ENCODE measurements at places on chromosomes 6 and 20.
A peak's percentile ranks its signal among the peaks of the same experiment; 100 is the strongest.

- DNase-seq = no peak
These were observed 522.6 kb upstream of the MMS22L start for GRCh38 chr6:97805596-97805995.

- peak; percentile 24 for DNase-seq
These were observed 67.9 kb downstream of the NCOA7 start for GRCh38 chr6:125858427-125859320.

- no peak for DNase-seq
These were observed 37.7 kb upstream of the PXDC1 start for GRCh38 chr6:3789018-3789895.

DNA sequence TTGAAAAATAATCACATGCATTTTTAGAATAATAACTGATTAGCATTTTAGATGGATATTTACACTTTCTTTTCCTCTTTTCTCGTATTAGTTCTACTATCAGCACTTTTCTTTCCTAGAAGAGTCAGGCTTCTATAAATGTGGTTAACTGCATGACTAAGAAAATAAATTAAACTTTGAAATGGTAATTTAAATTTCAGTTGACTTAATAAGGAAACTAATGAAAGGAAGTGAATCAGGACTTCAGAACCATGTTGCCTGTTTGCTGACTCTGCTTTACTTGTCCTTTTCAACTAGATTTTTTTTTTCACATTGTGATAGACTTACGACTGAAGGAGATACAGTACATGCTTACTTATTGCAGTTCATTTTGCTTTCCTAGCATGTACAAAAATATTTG is 1258.2 kb upstream of the EYS start:
- DNase-seq = no peak

DNA sequence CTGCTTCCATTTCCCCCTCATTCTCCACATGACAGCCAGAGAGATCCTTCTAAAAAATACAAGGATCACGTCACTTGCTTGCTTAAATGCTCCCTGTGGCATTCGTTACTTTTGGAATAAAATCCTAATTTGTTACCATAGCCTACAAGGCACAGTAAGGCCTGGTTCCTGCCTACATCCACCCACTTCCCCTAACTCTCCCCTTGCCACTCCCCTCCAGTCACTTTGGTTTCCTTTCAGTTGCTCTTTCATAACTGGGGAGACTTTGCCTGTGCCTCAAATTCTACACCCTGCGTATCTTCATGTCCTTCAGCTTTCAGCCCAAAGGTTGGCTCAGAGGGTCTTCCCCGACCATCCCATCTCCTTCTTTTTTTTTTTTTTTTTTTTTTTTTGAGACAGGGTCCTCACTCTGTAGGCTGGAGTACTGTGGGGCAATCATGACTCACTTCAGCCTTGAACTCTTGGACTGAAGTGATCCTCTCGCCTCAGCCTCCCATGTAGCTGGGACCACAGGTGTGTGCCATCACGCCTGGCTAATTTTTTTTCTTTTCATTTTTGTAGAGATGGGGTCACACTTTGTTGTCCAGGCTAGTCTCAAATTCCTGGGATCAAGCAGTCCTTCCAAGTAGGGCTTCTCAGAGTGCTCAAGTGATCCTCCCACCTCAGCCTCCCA is 12.5 kb downstream of the ID1 start:
- no peak for DNase-seq

DNA sequence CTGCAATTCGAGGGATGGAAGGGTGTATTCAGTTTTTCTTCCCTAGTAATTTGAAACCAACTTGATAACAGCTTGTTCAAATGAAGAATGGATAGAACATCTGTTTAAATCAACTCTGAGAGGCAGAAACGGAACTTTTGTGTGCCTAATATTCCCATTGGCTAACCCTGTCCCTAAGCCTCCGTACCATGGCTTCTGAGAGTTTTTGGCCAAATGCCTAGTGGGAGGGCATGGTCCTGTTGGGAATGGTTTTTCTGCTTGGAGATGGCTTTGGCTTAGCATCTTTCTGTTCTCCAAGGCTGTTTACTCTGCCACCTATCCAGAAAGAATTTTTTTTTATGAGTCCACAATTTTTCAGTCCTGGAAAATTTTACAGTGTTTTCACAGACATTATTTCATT is 126.7 kb upstream of the MLIP start:
- no peak for DNase-seq

GRCh38 chr20:8131598-8132483 is at the start of gene PLCB1:
Gene PLCB1 (plus strand): TSS chr20:8132266. CDS start chr20:8132652, 386 bp downstream.
- DNase-seq = peak; percentile 81

GRCh38 chr6:145254649-145255401 is 480.5 kb downstream of the EPM2A start:
- DNase-seq = no peak

- no peak for DNase-seq
These were observed 134.4 kb upstream of the STMND1 start for GRCh38 chr6:16967470-16967817.

DNA sequence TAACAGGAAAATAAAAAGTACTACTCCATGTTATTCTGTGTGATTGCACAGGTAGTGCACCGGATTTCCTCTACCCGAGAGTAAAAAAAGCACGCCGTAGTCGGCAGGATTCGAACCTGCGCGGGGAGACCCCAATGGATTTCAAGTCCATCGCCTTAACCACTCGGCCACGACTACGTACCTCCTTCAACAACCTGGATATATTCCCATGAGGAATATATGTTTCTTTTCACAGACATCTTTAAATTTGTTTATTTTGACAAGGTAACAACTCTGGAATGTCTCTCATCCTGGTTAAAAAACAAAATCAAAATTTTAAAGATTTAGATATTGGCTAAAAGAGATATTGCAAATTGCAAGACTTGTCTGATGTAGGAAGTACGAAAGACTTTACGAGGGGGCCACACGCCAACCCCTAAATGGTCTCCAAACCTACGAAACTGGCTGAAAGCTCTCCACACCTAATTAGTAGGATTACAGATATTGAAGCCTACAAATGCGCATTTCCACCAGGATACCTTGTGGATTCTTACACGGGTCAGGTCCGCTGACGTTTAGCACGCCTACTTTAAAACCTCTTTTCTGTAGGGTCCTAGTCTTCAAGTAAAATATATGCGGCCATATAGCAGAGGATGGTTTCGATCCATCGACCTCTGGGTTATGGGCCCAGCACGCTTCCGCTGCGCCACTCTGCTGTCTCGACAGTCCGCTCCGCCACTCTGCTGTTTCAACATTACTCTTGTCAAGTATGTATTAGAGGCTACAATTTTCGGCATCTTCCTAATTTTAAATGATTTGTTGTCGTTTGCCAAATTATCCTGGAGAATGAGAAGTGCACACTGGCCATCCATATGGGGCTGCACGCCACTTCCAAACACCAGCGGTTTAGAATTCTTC is 52.2 kb upstream of the BTN3A2 start:
- peak; percentile 93 for DNase-seq

GRCh38 chr20:2341336-2341735 is 39.4 kb upstream of the TGM6 start:
- DNase-seq = no peak

DNA sequence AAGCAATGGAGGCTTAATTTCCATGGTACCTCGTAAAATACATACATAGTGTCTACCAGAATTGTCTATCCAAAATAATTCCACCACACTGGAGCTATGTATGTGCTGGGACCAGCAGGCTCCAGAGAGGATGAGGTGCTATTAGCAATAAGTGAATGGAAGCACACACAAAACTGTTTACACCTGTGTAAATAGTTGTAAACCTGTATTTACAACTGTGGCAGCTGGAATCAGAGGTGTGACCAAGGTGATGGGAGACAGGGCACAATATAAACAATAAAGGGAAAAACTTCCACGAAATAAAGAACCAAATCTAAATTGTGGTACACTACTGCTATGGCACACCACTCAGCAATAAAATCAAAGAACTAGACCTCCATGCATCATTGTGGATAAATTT is 14.4 kb downstream of the RARS2 start:
- DNase-seq = no peak

DNA sequence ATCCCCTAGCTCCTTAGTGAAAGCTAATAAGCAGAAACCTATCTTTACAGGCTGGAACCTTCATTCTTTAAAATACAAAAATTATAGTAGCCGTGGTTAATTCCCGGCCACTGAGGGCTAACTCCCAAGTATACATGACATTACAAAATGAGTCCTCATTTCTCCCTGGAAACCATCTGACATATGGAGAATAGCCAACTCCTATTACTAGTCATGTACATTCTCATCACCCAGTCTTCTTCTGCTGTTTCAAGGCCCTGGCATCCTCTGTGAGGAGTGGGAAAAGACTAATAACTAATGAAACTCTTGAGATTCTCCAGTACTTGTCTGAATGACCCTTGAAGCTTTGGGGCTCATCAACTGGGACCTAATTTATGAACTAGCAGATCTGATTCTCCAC is 30.2 kb downstream of the CSNK2A1 start:
- DNase-seq = no peak

- no peak for DNase-seq
These were observed 177.1 kb downstream of the ALDH8A1 start for GRCh38 chr6:134772671-134773360.

GRCh38 chr6:23081701-23082100 is 512.3 kb downstream of the HDGFL1 start:
- no peak for DNase-seq

DNA sequence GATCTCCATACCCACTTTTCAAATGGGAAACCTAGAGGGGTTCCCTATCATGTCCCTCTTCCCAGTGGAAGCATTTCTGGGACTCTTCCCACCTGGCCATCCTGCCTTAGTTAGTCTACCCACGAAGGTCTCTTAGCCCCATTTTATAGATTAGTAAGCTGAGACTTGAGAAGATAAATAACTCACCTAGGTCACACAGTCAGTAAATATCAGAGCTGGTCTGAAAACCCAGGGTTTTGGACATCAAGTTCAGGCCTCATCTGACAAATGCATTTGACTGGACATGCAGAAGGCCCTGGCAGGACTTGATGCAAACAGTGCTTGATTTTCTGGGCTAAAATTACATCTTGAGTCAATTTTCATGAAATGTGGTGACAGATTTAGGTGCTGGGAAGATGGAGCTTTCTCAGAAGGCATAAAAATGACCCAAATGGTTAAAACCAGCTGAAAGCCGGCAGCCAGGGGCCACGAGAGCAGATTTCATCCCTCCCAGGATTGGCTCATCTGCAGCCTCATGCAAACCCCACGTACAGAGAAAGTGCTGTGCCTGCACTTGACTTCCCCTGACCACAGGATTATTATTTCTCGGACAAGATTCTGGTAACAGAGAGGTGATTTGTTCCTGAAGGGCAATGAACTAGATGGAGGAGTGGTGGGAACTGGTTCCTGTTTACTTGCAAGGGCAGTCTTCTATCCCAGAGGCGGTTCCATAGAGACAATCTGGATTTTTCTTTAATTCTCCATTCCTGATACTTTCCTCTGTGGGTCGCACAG is 23.1 kb downstream of the CPNE5 start:
- DNase-seq = no peak

- no peak for DNase-seq
These were observed 572.0 kb downstream of the KIF16B start for GRCh38 chr20:16001286-16001685.

- no peak for DNase-seq
These were observed 293.9 kb downstream of the THBS2 start for GRCh38 chr6:168959696-168960095.

DNA sequence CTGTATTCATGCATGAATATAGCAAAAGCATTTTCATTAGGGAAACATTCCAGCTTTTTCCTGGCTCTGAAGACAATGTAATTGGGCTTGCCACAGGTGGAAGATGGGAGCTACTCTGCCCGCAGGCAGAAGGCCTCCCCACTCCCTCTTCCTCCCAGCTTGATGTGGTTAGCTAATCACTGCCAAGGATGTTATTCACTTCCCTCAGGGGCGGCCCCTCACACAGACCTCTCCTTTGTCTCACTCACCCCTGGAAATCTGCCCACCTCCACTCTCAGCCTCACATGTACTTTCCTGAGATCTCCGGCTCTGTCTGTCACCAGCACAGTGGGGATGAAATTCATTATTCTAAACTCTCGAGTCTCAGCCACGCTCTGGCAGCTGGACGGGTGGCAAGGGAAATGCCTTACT is 100.7 kb downstream of the ANKRD60 start:
- DNase-seq = peak; percentile 26

GRCh38 chr6:30470968-30471367 is 18.3 kb upstream of the HLA-E start:
- no peak for DNase-seq

DNA sequence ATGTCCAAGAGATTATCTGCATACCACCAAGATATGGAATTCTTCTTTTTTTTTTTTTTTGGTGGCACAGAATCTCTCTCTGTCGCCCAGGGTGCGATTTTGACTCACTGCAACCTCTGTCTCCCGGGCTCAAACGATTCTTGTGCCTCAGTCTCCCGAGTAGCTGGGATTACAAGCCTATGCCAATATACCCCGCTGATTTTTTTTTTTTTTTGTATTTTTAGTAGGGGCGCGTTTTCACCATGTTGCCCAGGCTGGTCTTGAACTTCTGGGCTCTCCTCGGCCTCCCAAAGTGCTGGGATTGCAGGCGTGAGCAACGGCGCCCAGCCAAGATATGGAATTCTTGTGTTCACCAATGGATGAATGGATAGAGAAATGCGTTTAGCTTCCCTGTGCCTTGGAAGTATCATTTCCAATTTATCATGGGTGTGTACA is 31.0 kb downstream of the POM121L2 start:
- DNase-seq = no peak

DNA sequence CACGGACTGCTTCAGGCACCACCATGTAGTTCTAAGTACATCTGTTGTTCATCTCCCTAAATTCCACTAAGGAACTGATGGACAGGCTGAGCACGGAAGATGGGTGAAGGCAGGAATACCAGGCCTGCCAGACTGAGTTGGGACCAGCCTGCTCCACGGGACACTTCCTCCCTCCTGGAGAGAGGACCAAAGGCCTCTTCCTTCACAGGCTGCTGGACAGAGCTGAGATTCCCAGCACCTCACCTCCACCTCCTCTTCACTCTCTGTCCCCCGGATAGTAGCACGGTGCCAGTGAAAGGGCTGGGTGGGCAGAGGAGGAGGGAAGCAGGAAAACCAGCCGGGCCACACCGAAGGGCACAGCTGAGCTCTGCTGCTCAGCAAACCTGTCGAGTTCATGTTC is 22.9 kb upstream of the TCFL5 start:
- no peak for DNase-seq

GRCh38 chr20:56469077-56469449 is 636 bp downstream of the RTF2 start:
- no peak for DNase-seq

DNA sequence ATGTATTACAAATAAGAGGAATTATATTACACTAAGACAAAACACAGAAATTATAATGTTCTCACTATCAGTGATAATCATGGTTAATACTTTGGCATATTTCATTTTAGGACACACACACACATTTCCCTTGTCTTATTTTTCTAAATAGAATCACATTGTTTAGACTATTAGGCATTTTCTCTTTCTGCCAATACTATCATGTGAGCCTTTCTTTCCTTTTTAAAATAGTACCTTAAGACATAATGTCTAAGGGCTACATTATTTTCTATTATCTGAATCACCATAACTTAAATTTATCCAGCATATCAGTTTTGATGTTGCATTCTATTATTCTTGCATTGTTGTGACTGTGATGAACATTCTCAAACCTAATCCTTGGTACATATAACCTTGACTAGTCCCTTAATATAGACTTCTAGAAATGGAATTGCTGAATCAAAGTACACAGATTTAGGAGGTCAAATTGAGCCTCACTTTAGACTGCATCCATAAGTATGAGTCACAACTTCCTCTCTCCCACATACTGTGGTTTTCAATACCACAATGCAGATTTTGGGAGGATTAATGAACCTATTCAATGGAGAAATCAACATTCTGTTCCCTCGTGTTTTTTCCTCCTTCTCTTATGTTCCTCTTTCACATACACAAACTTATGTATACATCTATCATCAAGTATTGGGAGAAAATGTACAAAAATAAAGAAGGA is 212.6 kb downstream of the MOXD1 start:
- no peak for DNase-seq

- no peak for DNase-seq
These were observed 217.6 kb upstream of the SNX9 start for GRCh38 chr6:157605484-157605883.
